Stimulated activated CD4-positive, alpha-beta T cell treated with anti-CD3 and anti-CD28 coated beads, TNF-alpha, amount 100 ng/mL, for 4 hours (primary cell): ENCODE measurements at places on chromosomes 4 and X.

DNA sequence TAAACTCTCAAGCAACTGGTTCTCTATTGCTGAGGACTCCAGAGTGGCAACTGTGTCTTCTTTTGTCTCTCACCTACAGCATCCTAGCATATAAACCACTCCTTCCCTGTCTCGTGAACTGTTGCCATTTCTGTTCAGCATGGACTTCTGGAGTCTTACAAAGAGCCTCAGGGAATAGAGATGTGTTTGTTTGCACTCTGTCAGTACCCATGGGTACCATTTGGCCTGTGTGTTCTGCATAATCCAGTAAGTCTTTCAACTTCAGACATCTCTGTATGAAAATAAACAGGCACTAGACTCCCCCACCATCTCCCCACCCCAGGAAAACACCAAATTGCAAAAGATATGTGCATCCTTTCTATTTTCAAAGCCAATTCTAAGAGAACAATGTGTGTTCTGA lies 1351.6 kb upstream of the PABPC4L start:
- no peak for DNase-seq

GRCh38 chr4:179762840-179763239 lies 2320.6 kb upstream of the AGA start:
- no peak for DNase-seq

DNA sequence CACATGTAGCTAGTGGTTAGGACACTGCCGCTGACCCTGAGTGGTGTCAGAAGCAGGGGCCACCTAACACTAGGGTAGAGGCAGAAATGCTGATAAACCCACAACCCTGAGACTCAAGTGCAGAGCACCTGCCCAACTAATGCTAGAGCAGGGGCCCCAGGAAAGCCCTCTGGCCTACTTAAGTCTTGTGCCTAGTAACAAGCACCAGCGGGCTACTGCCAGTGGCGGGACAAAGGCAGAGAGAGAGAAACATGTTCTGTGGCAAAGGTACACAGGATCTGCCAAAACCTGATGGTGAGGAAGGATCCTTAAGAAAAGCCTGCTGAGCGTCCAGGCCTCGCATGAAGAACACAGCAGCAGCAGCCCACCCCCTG lies 172.4 kb downstream of the PRDM5 start:
- no peak for DNase-seq

- no peak for DNase-seq
Observed at GRCh38 chr4:36320117-36320896, 38.9 kb downstream of the DTHD1 start.

DNA sequence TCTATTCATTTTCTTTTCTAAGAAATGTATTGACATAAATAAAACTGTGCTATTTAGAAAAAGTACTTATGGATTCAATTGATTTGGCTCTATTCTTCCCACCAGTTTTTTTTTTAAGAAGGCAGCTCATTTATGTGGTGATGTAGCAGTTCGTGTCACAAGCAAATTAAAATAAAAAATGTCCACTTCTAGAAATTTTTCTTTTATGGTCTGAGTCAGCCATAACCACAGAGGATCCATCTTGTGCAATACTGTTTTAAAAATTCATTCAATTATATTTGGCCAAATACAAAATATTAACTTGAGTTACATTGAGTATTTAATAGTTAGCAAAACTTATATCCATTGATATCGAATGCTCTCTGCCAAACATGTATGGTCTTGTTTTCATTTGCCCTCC lies 207.9 kb upstream of the FAT1 start:
- no peak for DNase-seq

GRCh38 chr4:141459020-141459419 lies 177.4 kb upstream of the IL15 start:
- DNase-seq, result no peak

- DNase-seq, result no peak
Observed at GRCh38 chr4:152273343-152273742, 262.5 kb downstream of the FBXW7 start.

DNA sequence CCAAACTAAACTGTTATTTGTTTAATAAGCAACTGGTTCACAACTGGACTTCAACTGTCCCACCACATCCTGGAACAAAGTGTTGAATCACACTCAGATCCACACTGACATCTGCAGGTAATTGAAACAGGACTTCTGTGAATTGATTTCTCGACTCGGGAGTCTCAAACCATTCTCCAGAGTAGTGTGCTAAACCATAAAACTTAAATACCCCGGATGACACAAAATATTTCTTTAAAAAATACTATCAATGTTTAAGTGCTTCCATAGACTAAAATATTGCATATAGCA lies 95.4 kb upstream of the PLAC1 start:
- no peak for DNase-seq

DNA sequence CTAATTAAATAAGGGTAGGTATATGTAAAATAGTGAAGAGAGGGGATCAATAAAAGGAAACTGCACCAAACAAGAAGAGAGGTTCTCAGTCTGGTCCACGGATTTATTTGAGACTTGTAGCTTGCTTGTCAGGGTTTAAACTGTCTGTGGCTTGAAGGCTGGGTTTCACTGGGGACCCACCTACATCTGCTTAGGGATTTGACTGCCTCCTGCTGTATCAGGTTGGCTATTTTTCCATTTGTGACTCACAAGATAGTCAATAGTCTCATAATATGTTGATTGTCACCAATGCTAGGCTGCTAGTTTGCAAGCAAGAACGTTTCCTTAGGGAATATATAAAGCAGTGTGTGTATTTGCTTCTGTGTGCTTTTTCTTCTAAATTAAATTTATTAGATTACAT lies 1950.7 kb upstream of the IGFBP7 start:
- DNase-seq, result no peak

GRCh38 chrX:19837648-19838047 lies 49.8 kb downstream of the SH3KBP1 start:
- no peak for DNase-seq
